Choroid plexus epithelial cell (primary cell): ENCODE measurements at places on chromosomes 13 and 19.

GRCh38 chr19:17555929-17556813 is 722 bp downstream of the COLGALT1 start:
- peak; percentile 65 for DNase-seq

- no peak for DNase-seq
Measured at GRCh38 chr19:30783936-30784335, 411.8 kb downstream of the ZNF536 start.

DNA sequence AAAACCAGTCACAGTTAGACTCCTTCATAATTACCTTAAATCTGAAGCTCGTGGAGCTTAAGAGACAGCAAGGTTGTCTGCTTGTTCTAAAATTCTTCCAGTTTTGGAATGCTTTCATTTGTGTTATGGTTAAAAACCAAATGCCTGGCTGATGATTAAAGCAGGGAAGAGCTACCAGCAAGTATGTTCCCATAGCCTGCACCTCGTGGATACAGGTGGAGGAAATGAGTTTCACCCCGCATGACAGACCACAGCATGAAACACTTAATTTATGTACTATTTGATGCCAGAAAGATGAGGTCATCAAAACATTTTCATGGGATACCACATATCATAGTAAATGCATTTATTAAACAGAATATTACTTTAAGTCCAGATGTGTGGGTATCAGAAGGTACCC is 416 bp upstream of the DOCK9 start:
- peak; percentile 91 for DNase-seq

DNA sequence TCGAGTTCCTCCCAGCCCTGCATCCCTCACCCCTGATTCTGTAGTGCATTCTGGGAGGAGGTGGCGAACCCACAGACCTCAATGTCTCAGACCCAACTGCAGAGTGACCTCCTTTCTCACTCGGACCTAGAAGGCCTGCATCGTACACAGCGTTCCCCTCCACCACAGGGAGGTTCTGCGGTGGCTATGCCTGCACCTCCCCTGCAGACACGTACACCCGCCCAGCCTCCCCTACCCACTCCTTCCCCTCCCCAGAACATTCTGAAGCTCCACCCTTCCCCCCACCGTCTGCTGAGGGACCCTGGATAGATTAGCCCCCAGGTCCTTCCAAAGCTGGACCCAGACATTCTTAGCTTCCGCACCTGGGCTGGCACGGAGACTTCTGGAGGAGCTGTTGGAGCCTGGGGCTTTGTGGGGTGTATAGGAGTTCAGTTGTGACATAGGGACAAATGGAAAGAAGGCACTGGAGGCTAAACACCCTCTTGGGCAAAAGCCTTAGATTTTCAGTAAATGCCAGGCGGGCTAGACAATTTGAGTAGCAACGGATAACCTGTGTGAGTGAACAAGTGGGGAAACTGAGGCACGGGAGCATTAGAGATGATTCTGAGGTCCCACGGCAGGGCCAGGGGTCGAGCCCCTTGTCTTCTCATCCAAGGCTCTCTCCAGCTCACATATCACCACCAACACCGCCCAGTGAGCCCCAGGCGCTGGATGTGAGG is 420 bp upstream of the FSD1 start:
- DNase-seq, result no peak

DNA sequence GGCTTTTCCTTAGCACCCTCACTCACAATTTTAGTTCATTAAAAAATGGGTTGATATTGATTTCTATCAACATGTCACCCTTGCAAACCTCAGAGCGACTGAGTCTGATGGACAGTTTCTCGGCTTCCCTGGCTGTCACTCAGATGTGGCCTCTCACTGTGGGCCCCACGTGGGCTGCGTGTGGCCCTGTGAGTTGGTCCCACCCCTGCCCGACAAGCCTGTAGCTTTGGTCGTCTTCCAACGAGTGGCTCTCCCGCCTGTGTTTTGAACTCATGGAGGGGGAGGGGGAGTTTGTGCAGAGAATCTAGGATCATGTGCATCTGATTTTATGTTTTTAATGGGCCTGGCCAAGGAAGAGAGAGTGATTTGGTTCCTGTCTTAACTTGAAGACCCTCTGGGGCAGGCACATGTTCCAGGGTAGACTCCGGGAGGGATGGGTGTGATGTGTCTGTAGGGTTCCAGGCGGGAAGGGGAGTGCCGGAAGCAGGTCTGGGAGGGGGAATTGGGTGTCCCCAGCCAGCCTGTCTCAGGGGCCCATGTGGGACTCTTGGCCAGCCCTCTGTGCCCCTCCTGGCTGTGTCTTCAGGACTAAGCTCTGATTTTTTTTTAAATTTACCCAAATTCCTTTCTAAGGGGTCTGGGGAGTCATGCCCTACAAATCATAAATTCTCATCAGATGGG is 18.9 kb downstream of the ATP11A start:
- DNase-seq, result no peak

DNA sequence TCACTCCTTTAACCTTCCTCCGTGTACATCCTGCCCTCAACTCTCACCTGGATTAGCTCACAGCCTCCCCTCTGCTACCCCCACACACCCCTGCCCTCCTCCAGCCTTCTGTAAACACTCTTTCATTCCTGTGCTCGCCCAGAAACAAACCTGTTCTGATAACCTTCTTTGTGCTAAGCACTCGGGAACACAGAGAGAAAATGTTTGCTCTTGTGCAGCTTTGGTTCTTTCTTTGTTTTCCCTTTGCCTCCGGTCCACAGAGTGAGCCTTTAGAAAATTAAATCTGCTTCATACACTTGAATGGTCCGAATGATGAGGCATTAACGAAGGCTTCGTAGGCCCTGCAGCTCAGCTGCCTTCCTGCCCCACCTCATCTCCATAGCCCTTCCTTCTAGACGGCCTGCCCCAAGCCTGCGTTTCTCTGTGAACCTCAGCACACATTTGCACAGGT is 6.6 kb upstream of the ZDHHC20 start:
- DNase-seq, result no peak

GRCh38 chr13:39419876-39420275 is 183.1 kb downstream of the LHFPL6 start:
- no peak for DNase-seq

GRCh38 chr13:99971576-99972189 is at the start of gene ZIC5:
Gene ZIC5 (minus strand): TSS chr13:99971767. CDS start chr13:99971603, 164 bp downstream.
- DNase-seq, result peak; percentile 73

DNA sequence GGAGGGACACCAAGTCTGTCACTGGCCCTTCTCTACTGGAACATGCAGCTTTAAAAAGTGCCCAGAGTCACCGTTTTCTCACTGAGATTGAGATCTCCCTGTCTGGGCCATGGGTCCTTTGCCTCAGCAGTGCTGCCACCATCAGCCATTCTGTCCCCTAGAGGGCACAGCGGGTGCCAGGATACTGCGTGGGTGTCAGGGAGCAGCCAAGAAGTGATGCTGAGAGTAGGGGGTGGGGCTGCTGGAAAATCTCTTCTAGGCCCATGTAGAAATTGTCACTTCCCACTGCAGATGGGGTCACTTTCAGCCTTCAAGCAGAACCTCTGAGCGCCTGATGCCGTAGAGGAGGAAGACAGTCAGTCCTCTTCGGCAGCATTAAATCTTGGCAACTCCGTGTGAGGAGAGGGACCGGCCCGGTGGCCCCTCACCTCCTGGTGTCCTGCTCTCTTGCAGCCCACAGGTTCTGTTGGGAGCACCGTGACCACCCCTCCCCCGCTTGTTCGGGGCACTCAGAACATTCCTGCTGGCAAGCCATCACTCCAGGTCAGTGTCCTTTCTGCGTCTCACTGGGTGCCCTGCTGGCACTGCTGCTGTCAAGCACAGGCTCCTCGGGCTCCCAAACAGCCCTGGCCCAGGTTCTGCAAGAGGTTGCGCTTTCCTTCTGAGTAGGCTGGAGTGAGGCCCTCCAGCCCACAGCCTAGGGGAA is 21.4 kb downstream of the TSSK6 start:
- no peak for DNase-seq

DNA sequence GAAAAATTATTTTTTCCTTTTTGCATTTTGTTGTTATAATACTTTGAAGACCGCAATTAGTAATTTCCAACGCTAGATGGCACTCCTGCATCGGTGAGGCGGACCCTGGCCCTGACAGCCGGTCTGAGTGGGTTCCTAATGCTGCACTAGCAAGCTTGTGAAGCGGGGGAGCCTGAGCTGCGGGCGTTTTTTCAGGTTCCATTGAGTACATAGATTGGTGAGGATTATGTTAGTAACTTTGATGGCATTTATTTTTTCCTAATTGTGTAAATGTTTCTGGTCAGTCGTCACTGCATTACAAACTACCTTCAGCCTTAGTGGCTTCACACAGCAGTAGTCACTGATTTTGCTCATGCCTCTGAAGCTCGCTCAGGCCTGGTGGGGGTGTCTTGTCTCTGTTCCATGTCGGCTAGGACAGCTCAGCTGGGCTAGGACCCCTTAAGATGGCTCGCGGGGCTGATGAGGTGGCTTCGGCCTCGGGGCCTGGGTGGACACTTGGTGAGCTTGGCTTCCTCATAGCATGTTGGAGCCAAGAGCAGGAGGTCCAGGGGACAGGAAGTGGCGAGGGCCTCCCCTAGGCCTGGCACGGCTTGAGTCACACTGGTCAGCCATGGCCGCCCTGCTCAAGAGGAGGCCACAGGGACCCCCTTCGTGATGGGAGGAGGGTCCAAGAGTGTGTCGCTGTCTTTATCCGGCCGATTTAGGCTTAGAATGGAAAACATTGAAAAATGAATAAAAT is 25.0 kb downstream of the ERCC5 start:
- peak; percentile 86 for DNase-seq
